ENCODE measurements at places on chromosomes 6 and 20. TPM values are rescaled to one million over a fixed set of nuclear protein-coding genes. Genes with fewer than 3 reads are reported as not detected.

The TRAPPC3L gene
- total RNA-seq, result not detected

The MAP7 gene
- 51.1 TPM for total RNA-seq

DNA sequence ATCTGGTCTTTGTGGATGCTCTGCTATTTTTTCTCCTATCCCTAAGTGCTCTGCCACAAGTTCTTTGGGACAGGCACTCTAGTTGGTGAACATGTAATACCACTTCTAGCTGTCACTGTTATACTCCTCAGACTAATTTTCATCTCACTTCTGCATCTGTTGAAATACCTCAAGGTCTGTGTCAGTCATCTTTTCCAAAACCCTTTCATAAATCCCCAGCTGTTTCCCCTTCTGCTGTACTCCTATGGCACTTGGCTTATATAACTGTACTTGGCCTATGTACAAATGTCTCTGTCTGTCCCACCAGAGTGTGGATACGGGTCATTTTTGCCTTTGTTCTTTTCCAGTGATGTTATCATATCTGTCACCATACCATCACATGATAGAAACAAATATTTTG, 124.2 kb downstream of the FHL5 start:
- DNase-seq, result no peak

GRCh38 chr6:131107151-131107550, 28.1 kb upstream of the AKAP7 start:
- DNase-seq, result no peak

The SIRPD gene
- total RNA-seq, result not detected

The CRIP3 gene
- 15.3 TPM for total RNA-seq

The RNF8 gene
- total RNA-seq, result 34.7 TPM

The SLC22A7 gene
- not detected for total RNA-seq

DNA sequence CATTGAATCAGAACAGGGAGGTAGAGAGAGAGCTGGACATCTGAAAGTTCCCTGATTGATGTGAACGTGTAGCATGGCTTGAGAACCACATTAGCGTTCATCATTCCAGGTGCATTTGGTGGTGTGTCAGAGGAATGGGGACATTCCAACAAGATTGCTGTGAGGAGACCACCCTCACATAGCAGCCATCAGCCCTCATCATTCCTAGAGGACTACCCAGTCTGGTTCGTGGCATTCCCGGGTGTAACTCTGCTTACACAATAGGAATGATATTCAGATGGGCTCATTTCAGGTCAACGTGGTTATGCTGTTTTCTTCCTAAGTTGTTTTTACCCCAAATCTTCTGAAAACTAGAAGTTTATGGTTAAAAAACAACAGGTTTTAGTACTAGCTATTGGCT, 62.2 kb upstream of the KLHL31 start:
- no peak for DNase-seq

The LINC00237 gene
- total RNA-seq, result 0.90 TPM

DNA sequence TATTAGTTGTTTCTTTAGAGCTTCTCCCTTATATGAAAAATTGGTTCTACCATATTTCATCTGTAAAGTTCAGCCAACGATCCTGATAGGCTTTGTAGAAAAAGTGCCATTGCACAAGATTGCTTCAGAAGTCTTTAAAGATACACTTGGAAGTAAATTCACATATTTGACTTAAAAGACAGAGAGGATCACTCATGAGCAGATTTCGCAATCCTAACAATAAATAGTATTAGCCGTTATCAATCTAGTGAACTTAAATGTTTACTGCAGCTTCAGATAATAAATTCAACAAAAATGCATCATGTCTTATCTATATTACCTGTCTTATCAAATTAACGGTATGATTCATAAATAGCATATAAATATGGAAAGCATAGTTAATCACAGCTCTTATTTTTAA, 8.7 kb upstream of the SLC17A4 start:
- DNase-seq, result no peak

DNA sequence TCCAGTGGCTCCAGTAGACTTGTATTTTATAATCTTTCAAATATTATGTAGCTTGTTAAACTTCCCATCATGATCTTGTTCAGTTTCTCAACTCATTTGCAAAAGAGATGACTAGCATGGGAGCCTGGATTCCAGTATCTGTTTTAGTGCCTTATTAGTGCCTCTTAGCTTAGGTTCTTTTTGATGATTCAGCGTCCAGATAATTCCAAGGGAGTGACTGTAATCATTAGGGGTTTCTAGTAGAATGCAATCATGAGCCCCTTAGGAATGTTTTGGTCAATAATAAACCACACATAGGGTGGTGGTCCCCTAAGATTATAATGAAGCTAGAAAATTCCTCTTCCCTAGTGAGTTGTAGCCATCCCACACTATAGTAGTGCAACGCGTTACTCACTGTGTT, 7.0 kb downstream of the CD2AP start:
- DNase-seq, result no peak

The VGLL2 gene
- not detected for total RNA-seq

The CNBD2 gene
- total RNA-seq, result 2.3 TPM

- DNase-seq, result no peak
Measured at GRCh38 chr6:74826263-74826662, 379.6 kb downstream of the COL12A1 start.

The RIMS1 gene
- total RNA-seq, result 0.83 TPM

The COL9A3 gene
- total RNA-seq, result 137 TPM

- no peak for DNase-seq
Measured at GRCh38 chr20:46311039-46311650, 2.8 kb upstream of the CDH22 start.

The MTO1 gene
- 23.9 TPM for total RNA-seq

The TMEM217 gene
- 1.1 TPM for total RNA-seq

- no peak for DNase-seq
Measured at GRCh38 chr6:156988276-156989158, 211.3 kb downstream of the ARID1B start.

Data from H9 (cell line).